ENCODE measurements at places on chromosomes 5 and 9.

DNA sequence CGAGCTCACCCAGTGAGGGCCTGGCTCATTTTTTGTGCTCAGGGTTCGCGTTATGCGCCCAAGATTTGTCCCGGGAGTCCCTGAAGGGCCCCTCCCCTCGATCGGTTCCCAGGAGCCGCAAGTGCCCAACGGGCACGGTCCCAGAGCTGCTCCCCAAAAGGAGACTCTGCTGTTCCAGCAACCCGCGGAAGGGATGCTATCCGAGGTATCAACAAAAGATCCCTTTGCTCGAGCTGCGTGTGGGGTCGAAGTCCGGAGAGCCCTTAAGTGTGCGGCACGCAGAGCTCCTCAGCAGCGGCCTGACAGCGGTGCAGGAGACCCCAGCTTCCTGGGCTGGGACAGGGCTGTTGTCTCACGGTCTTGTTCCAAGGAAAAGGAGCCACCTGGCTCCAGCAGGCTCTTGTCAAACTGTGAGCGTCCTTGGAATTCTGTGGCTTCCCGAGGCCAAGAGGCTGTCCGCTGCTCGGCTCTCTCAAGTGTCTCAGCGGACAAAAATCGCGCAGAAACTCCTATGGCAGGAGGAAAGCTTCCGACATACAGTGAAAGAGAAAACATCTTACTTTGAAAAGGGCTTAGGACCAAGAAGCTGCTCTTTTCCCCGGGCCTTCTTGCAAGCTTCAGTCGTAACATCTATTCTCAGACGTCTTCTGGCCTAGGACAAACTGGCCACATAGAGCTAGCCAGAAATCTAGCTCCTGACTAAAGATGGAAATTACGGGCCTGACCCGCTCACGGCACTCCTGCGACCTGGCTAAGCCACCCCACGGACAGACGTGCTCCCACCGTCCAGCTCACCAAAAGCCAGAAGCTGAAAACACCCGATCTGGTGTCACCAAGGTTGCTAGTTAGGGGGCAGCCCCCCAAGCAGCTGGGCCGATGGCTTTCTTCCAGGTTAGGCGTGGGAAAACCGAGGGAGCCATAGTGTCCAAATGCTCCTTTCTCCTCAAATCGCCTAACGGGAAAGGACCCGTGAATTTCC is 2.6 kb upstream of the FOXB2 start:
- no peak for DNase-seq

GRCh38 chr5:58211441-58211840 is 248.4 kb downstream of the PLK2 start:
- no peak for DNase-seq

- DNase-seq = no peak
Observed at GRCh38 chr5:176927562-176927961, 28.4 kb upstream of the HK3 start.

DNA sequence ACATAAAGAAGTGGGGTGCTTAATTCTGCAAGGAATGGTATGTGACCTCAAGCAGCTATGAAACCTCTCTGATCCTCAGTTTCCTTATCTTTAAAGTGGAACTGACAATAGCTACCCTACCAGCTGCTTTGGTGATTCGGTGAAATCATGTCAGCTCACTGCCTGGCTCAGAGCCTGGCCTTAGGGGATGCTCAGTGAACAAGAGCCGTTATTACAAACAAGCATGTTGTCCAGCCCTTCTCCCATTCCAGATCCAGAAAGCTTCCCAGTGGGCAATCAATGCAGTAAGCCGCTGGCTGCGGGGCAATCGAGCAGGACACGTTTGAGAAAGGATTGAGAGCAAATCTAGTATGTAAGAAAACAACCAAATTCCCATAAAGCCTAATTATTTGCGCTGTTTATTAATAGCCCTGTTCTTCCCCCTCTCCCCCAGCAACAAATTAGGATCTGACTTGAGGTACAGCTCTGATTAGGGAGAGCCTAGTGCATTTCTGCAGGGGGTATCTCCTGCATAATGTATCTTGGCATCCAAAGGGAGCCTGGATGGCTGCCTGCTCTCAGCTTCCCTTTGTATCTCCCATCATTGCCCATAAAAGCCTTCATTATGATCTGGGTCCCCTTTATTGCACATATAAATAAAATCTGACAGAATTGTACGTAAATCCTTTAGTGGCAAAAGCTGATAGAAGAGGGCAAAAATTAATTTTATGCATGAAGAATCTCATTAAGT is 371.4 kb downstream of the TMEM232 start:
- DNase-seq = no peak

DNA sequence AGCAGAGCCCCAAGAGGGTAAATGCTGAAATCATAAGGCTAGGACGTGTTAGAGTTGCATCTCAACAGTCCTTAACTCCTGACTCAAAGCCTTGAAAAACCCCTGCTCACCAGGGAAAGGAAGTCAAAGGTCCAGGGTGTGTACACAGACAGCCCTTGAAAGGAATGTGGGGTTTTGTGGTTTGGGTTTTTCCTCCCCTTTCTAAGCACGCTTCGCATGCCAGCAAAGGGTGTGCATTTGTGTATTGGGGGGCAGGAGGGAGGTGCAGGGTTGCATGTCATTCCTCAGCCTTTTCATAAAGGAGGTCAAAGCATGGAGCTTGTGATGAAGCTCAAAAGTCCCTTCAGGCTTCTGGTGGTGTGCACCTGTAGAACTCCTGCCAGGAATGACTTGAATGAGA is 17.3 kb upstream of the XPA start:
- DNase-seq = no peak

DNA sequence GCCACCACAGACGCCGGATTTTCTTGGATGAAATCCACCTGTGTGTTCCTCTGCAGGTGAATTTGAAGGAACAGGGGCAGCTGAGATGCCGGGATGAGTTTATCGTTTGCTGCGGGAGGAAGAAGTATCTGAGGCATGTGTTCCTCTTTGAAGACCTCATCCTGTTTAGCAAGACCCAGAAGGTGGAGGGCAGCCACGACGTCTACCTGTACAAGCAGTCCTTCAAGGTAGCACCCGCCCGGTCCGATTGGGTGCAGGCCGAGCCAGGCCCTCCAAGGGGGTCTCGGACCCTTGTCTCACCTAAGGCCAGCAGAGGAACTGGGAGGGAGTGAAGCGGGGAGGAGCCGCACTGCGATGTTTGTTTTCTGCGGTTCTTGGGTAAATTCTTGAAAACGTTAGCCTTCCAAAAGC is 18.4 kb upstream of the LRRC14B start:
- no peak for DNase-seq

DNA sequence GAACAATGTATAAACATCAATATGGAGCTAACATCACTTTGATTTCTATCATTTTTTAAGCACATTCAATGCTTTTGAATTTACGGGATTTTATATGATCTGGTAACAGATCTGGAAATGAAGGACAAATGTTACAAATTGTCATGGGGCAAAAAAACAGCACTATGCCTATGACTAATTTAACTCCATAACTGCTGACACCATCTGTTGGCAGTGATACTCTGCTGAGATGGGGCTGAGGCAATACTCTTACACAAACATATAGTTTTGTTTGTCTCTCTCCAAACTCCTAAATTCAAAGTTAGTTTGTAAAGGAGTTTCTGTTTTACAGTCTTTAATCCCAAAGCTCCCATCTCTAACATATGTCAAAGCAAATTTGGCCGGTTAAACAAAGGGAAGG is 132.5 kb upstream of the FER start:
- no peak for DNase-seq

DNA sequence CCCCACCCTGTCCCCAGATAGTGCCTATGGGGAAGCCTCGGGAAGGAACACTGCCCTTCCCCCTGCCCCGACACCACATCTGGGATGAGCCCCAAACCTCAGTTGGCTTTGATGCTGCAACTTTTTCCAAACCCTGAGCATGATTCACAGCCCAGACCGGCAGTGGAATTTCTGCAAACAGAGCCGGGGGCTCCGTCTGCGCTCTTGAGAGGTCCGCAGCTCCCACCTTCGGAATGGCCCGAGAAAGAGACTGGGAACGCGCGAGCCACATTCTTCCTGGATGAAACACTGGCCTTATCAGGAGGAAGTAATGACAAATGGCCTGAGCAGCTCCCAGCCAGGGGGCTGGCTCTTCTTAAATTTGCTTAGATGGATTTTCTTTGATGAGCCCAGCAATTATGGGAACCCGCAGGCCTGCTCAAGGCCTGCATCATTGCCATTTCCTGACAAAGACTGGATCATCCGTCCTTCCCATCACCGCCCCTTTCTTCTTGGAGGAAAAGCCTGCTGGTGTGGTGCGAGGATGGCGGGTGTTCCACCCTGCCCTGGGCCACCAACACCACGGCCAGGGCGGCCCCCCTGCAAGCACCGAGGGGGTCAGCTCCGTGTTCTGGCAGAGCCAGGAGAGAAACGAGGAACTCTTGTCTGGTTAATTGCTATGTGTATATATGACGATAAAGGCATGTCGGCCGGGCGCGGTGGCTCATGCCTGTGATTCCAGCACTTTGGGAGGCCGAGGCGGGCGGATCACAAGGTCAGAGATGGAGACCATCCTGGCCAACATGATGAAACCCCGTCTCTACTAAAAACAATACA is 38.8 kb upstream of the COL5A1 start:
- no peak for DNase-seq

- no peak for DNase-seq
Observed at GRCh38 chr9:86706391-86706790, 240.9 kb downstream of the GAS1 start.

DNA sequence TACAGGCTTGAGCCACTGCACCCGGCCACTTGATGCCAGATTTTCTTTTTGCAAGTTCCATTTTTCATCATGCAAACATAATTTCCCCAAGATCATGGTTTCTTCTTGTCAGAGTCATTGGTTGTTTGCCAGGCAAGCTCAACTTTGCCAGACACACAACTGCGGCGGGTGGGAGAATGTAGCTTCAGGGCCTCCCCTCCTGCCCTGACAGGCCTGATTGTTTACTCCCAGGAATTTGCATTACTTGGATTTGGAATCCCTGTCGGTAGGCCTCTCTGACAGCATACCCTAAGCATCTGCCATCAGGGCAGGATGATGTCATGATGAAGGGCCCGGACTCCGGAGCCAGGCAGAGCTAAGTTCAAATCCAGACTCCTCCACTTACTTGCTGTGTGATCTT is 15.1 kb downstream of the RPS14 start:
- no peak for DNase-seq

DNA sequence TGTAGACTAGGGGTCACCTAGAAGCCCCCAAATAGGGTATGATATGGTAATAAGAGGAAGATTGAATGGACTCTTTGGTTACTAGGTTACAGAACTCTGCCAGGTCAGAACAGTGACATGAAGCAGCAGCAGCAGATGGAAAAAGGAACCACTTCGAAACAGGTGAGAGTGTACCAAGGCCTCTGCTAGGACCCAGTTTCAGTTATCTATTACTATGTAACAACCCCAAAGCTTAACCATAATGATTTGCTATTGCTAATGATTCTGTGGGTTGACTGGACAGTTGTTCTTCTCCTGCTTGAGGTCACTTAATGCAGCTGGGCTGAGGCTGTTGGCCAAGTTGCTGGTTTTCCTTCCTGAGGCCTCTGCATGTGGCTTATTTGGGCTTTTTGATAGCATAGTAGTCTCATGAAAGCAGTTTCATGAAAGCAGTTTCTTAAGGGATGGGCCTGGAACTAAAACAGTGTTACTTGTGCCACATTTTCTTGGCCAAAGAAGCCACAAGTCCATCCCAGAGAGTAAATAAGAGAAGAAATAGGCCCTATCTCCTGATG is 17.6 kb downstream of the C9orf43 start:
- no peak for DNase-seq

- DNase-seq = no peak
Observed at GRCh38 chr9:133932633-133933032, 59.5 kb downstream of the VAV2 start.

- no peak for DNase-seq
Observed at GRCh38 chr9:35322075-35322885, 160.5 kb downstream of the UNC13B start.

DNA sequence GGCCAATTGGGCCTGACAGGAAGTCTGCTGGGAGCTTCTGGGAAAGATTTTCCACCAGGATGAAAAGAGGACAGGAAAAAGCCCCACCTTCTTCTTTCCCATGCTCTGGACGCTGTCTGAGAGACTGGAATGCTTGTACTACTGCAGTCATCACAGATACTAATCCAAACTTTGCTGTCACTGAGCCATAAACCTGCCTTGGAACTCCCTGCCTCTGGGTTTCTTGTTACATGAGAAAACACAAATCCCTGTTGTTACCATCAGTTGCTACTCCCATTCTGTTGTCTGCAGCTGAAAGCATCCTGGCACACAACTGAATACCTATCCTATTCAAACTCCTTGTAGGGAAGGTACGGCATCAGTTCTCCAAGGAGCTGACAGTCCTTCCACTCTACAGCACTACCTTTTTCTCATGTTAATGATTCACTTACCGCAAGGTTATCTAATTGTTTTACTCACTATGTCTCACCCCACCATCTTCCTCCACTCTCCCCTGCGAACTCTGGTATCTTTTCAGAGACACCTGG is 167.5 kb downstream of the CDK5RAP2 start:
- DNase-seq = no peak

DNA sequence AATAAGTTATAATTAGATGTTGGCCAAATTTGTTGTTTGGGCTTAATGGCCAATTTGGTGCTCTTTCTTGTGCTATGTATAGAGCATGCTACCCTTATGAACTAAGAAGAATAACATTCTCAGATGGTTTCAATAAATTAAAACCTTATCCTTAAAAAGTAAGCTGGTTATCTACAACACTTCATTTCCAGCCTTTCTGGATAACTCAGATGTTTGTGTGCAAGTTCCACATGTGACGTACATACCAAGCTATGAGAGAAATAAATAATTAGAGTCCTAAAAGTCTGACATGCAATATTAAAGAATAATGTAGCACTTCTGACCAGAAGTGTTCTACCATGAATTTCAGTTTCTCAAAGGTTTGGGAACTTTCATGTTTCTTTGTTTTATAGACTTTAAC is 11.7 kb downstream of the MTREX start:
- no peak for DNase-seq

- DNase-seq = no peak
Observed at GRCh38 chr5:98904780-98905179, 24.0 kb downstream of the CHD1 start.

GRCh38 chr9:129572517-129572916 is 48.4 kb downstream of the C9orf50 start:
- no peak for DNase-seq

- DNase-seq = peak; percentile 13
Observed at GRCh38 chr9:70412832-70413463, 1.5 kb downstream of the KLF9 start.
